ENCODE measurements at places on chromosomes 2 and 18.

DNA sequence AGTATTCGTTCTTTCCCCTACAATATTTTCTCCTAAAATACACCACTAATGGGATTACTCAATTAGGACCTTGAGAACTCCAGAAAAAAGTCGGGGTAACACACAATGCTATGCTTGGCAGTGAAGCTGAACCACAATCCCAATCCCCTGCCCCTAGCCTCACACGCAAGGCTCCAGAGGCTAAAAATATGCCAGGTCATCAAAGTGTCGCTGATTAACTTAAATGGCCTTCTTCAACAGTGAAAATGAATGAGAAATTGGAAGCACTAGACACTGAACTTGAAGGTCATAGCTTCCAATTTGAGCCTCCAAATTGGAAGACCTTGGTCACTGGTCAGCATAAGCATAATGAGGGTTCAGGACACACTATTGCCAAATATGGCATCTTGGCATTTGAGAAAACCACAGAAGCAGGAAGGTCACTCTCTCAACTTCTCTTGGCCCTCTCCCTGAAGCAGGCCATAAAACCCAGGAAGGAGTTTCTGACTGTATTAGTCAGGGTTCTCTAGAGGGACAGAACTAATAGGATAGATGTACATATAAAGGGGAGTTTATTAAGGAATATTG, 86.0 kb upstream of the SATB2 start:
- no peak for DNase-seq

- no peak for DNase-seq
Observed at GRCh38 chr2:208069186-208069585, 43.9 kb upstream of the PLEKHM3 start.

DNA sequence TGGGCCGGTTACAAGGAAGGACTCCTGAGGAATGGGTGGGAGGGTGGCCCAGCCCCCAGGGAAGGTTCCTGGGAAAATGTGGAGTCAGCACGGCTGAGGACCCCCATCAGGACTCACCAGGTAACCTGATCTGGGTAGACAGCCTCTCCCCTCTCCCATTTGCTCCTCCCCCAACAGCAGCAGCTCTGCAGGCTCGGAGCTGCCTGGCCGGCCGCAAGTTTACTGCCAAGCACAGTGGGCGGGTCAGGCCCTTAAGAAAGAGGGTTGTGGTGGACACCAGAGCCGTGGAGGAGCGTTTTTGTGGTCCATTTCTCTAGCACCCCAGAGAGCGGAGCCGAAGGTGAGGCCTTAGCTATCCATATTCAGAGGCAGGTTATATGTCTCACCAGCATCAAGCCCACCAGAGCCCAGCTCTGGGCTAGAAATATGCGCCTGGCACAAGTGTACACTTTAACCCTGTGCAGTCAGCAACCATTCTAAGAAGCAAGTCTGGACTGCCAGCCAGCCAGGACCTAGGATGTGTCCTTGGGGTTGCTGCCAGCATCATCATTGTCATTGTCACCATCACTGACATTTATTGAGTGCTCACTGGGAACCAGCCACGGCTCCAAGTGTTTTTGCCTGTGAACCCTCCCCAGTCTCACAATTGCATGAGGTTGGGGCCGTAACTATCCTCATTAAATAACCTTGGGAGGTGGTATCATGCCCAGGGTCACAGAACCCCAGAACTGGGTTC, 190.1 kb downstream of the KLHL29 start:
- DNase-seq: no peak

DNA sequence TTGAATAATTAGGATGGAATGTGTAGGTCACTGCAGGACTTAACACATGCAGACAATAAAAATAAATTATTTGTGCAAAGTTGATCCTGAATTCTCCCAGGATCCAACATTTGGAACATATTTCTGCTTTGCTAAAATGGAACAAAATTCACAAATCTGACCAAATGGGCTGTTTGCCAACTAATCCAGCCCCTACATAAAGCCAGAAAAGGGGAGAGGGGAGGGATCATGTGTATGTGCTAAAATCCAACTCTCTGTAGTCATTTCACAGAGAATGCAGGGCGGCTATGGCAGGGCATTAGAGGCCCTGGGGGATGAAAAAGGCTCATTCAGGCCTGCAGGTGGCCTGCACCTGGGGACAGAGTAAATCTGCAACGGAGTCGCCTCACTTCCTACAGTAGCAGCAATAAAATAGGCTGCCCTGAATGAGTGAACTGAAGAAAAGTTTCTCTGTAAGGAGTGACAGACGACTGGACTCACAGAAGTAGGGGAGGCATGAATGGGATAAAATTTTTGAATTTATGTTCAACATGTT, 4.0 kb upstream of the ZFP36L2 start:
- DNase-seq: no peak

- DNase-seq: no peak
Observed at GRCh38 chr2:233133239-233133638, 73.1 kb downstream of the INPP5D start.
